ENCODE measurements at places on chromosomes 12 and 14.

- no peak for DNase-seq
These were observed 53.0 kb downstream of the NPAS3 start for GRCh38 chr14:32991691-32992090.

DNA sequence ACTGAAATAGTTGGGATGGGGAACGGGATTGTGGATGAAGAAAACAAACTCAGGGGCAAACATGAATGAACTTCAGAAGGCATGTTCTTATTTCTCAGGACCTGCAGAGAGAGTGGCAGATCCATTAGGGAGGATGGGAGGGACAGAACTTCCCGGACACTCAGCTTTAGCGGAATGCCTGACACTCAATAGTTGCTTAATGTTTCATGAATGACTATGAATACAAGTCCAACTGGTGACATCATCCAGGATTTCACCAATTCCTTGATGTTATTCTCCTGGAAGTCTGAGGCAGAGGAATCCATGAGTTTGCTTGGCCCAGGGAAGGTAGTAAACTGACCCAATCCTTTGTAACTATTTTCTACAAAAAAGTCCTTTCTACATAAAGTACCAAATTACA, 37.8 kb upstream of the LRRC10 start:
- DNase-seq, result no peak

DNA sequence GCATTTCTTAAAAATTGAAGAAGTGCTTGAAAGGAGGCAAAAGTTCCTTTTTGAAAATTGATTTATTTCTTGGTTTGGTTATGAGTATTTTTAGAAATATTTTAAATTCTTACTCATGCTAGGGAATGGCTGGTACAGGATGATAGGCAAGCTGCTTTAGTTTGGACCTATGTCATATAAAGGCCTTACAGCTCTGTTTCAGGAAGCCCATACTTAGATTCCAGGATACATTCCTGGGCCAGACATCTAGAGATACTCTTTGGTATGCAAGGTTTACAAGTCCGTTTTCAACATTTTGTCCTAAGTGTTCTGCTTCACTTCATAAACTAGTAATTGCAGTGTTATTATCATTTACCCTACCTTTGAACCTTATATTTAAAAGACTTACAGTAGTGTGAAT, 186.8 kb downstream of the FUT8 start:
- no peak for DNase-seq

DNA sequence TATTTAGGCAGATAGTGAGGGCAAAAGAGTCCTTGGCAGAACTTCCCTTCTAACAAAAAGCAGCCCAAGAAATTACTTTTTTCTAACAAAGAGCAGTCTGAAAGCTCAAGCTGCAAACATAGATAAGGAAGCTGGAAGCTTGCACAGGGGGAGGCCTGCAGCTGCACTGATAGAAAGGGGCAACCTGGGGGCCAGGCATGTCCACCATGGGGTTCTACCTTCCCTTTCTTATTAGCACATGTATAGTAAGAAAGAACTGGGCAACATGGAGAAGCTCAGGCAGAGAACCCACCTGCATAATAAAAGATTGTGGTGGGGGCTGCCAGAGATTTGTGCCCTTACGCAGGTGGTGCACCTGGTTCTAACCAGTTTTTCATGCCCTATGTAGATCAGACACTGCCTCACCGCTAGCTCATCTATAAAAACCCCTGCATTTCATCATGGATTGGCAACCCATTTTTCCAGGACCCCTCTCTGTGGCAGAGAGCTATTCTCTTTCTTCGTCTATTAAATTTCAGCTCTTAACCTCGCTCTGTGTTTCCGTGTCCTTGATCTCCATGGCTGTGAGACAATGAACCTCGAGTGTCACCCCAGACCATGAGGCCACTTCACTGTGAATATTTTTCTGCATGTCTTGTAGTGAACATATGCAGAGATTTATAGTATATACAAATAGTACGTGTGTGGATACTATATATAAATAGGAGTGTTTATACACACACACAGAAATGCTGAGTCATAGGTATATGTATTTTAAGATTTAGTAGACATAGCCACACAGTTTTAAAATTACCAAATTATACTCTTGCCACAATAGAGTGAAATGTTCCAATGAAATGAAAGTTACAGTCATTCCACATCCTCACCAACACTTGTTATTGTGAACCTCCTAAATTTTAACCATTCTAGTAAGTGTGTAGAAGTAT, 53.0 kb downstream of the PEX5 start:
- DNase-seq, result no peak

DNA sequence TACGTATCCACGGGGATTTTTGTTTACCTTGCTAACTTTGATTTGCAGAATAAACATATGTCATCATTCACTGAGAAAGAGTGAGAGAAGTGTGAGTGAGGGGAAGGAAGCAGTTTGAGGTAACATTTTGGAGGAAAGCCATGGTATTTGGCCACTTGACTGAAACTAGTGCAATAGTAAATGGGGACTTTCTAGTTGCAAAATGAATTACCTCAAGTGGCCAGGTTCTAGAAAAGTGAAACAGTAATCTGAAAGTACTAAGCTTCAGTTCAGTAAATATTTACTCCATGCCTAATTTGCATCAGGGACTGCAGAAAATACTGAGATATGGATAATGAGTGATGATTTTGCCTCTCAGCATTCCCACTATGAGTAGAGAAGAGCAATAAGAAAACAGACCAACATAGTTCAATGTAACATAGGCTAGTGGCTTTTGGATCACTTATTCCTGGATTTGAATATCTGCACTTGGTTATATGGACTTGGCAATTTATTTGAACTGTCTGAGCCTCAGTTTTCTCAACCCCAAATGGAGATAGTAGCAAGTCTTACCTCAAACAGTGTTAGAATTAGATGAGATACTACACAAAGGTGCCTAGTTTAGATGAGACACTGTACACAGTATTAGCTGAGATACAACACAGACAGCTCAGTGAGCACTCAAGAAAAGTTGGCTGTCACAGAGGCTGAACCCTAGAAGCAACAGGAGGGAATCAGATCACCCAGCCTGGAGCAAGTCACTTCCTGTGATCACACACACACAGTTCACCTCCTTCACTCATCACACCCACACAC, 439.1 kb downstream of the NPAS3 start:
- no peak for DNase-seq

GRCh38 chr12:132520421-132521199, 30.7 kb downstream of the FBRSL1 start:
- no peak for DNase-seq

DNA sequence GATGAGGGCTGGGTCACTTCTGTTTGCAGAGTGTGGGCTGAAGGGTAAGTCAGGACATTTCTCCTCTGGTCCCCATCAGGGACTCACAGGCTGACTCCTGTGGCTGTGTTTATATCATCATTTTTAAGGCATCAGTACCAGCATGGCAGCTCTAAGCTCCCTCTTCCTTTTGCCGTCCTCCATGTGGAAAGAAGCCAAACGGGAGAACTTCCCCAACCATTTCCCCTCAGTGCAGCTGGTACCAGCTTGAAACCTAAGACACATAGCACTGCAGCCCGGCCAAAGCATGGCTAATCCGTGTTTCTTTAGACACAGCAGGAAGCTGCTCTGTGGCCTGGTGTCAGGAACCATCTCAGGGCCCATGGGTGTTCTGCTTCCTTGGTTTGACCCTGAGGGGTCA, 31.9 kb upstream of the ATP2A2 start:
- no peak for DNase-seq

- DNase-seq, result no peak
These were observed 403.3 kb downstream of the ETNK1 start for GRCh38 chr12:23028158-23028802.

GRCh38 chr12:53966085-53966384, 6.9 kb upstream of the HOXC11 start:
- no peak for DNase-seq

GRCh38 chr14:52589646-52590045, 37.0 kb downstream of the GPR137C start:
- no peak for DNase-seq

DNA sequence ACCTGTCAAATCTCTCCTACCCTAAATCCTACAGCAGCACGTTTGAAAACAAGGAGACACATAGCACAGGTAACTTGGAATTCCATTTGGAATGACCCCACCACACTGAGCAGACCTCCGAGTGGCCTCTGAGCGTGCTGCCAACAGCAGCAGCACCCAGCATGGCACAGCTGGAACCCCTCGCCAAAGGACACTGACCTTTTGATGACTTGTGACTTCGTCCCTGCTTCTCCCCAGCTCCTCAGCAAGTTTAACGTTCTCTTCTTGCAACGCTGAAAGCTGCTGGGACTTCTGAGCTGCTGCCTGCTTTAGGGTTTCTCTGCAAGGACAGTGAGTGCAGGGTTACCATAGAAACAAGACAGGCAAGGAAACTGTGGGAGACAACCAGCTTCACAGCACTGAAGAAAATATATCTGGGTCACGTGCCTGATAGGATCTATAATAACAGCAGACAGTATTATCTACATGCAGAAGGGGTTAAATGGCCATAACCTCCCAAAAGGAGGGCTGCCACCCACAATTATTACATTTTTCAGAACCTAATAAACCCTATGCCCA, 43.3 kb upstream of the VPS33A start:
- no peak for DNase-seq

- DNase-seq, result no peak
These were observed 31.3 kb upstream of the ATP2A2 start for GRCh38 chr12:110249716-110250225.
